ENCODE measurements at places on chromosomes 3 and 15.

DNA sequence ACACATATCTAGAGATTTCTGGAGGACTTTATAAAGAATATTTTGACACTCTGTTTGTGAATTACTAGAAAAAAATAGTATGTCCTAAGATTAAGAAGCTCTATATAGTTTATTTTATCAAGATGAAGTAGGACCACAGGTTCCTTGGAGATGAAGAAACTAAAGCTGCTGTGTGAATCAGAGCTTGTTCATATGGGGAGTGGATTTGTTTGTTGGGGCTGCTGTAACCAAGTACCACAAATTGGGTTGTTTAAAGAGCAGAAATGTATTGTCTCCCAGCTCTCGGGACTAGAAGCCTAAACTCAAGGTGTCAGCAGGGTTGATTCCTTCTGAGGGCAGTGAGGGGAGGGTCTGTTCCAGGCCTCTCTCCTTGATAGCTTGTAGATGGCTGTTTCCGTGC is 270.6 kb upstream of the UMPS start:
- DNase-seq: no peak

- DNase-seq: no peak
These were observed 449.3 kb downstream of the TAFA4 start for GRCh38 chr3:68483041-68483440.

- no peak for DNase-seq
These were observed 43.2 kb downstream of the P3H2 start for GRCh38 chr3:190077395-190078045.

DNA sequence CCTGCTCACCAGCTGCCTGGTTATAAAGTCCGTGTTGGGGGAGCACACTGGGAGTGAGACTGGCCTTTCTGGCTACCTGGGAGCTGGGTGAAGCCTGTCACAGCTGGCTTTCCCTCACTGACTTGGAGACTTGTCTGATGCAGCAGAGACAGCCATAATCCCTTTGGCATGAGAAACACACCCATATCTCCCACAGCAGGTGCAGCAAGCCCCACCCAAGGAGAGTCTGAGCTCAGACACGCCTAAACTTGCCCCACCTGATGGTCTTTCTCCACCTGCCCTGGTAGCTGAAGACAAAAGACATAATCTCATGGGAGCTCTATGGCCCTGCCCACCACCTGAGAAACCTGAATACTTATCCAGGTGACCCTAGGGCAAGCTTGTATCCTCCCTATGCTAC is 54.8 kb downstream of the NMD3 start:
- DNase-seq: no peak

DNA sequence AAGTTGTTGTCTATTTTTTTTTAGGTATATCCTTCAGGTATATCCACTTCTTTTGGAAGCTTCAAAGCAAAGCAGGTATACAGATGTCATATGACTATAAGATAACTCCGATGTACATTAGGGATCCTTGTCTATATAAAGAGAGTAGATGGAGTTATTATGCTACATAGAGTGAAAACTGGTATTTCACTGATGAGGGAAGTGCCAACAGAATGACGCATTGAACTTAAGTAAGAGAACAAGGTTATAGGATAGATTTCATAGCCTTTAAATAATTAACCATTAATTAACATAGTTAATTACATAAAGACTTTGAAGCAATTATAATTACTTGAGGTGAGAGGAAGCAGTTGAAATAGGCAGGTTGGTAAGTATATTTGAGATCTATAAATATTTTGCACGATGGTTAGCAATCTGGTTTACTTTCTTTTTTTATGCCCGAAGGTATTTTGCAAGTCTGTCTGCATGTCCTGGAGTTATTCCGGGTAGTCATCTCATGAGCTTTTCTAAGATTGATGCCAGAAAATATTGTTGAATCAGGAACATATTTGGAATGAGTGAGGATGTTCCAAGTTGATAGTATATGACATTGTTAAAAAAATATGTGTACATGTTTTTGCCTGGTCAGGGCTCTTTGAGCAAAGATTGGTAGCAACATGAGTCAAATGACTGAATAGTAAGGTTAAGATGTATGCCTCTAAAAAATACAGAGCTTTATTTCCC is 299.5 kb upstream of the KCNMB2 start:
- DNase-seq: no peak

DNA sequence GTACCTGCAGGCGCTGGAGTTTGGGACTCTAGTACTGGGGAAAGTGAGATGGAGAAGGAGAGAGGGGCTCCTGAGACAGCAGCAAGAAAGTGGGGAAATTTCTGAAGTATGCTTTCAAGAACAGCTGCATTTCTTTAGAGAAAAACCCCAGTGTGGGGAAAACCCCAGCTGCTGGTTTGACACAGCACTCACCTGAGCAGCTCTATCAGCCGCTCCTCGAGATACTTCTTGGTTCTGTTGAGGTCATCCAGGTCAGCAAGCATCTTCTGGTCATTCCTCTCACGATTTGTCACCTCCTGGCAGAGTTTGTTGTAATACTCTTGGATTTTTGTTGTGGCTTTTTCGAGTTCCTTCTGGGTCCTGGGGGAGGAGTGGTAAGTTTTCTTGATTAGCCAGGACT is 18.8 kb downstream of the CXCR6 start:
- DNase-seq: no peak

DNA sequence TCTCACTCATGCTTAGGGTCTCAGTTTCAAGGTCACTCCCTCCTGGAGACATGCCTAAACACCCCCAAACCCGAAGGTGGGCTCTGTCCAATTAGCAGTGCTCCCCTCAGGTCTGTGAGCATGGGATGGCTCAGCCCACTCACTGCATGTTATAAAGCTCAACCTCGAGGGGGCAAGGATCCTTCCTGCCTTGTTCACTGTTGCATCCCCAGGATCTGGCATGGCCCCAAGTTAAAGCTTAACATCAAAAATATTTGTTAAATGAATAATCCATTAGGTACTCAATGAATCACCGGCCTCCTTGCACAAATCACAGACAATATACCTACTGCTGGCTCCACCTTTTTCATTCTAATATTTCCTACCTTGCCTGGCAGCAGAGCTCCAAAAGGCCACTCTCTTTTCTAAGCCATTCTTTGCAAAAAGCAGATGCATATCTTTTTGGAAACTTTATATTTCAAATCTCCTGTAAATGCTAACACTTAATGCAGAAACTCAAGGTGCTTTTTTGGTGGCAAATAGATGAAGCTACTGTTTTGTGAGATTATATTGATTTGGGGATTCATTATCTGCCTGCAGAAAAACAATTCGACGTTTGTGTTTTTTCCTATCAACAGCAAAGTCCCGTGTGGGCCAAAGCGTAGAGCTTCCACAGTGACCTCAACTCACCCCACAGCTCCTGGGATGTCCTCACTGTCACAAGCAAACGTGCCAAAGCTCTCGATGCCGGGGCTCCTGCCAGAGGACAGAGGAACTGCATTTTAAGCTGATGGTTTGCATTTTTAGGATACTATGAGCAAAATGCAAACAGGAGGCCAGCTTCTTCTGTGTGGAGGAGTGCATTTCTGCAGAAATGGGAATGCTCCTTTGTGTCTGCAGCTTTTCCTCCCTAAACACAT is 35.4 kb downstream of the PCOLCE2 start:
- DNase-seq: no peak

All from dorsolateral prefrontal cortex (tissue), 122 donors.